T follicular helper cell (primary cell): ENCODE measurements at places on chromosomes 11 and 22.

DNA sequence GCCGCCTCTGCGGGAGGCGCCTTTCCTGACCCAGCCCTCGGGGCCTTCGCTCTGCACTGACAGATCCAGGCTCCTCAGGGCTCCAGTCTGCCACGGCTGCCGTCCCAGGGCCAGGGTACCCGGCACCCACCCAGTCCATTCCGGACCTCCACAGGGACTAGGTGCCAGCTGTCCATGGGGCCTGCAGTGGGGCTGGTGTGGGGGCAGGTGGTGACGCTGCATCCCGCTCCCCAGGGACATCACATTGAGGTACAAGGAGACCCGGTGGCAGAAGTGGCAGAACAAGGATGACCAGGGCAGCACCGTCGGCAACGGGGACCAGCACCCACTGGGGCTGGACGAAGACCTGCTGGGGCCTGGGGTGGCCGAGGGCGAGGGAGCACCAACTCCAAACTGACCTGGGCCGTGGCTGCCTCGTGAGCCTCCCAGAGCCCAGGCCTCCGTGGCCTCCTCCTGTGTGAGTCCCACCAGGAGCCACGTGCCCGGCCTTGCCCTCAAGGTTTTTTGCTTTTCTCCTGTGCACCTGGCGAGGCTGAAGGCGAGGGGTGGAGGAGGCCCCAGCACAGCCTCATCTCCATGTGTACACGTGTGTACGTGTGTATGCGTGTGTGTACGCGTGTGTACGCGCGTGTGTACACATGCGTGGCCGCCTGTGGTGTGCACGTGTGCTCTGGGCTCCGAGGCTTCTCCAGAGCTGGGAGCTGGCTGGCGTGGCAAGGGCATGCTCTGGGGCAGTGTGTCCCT, 16.7 kb downstream of the RNH1 start:
- no peak for DNase-seq

- DNase-seq, result no peak
Measured at GRCh38 chr11:9953994-9954626, 290.2 kb downstream of the SWAP70 start.

GRCh38 chr22:27988704-27989103, 69.6 kb upstream of the PITPNB start:
- DNase-seq, result no peak

DNA sequence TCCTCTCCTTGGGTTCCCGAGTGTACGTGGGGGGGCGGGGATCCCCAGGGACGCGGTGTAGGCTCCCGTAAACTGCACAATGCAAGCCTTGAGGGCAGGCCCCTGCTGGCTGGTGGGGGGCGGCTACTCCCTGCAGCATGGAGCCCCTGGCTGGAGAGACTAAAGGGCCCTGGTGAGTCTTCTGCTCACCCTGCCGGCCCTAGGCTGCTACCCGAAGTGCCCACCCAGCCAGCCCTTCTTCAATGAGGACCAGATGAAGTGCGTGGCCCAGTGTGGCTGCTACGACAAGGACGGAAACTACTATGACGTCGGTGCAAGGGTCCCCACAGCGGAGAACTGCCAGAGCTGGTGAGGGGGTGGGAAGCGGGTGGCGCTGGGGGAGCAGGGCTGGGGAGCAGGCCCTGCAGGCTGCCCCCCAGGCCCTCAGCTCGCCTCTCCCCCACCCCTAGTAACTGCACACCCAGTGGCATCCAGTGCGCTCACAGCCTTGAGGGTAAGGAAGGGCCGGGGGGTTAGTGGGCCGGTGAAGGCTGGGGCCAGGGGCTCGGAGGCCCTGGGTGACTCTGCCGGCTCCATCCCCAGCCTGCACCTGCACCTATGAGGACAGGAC, 16.8 kb downstream of the MUC5B start:
- DNase-seq, result no peak

- no peak for DNase-seq
Measured at GRCh38 chr11:44595006-44595405, 29.5 kb downstream of the CD82 start.

DNA sequence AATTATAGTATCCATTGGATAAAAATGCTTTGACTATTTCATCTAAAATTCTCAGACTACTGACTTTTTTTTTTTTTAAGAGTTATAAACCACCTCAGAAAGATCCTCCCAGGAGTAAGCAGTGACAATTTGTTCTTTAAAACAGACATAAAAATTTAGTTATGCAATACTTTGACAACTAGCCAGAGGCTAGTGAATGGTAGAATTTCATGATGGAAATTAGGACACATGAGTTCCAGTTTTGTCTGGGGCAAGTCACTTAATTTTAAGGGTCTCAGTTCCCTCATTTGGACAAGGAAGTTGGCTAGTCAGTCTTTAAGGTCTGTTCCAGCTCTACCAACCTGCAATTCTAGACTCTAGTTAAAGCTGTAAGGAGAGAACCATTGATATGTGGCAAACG, 2.9 kb downstream of the IL18 start:
- no peak for DNase-seq

GRCh38 chr11:57644748-57645688, 4.7 kb downstream of the YPEL4 start:
- DNase-seq, result peak; percentile 81

- no peak for DNase-seq
Measured at GRCh38 chr11:45413156-45413858, 127.2 kb upstream of the SYT13 start.

DNA sequence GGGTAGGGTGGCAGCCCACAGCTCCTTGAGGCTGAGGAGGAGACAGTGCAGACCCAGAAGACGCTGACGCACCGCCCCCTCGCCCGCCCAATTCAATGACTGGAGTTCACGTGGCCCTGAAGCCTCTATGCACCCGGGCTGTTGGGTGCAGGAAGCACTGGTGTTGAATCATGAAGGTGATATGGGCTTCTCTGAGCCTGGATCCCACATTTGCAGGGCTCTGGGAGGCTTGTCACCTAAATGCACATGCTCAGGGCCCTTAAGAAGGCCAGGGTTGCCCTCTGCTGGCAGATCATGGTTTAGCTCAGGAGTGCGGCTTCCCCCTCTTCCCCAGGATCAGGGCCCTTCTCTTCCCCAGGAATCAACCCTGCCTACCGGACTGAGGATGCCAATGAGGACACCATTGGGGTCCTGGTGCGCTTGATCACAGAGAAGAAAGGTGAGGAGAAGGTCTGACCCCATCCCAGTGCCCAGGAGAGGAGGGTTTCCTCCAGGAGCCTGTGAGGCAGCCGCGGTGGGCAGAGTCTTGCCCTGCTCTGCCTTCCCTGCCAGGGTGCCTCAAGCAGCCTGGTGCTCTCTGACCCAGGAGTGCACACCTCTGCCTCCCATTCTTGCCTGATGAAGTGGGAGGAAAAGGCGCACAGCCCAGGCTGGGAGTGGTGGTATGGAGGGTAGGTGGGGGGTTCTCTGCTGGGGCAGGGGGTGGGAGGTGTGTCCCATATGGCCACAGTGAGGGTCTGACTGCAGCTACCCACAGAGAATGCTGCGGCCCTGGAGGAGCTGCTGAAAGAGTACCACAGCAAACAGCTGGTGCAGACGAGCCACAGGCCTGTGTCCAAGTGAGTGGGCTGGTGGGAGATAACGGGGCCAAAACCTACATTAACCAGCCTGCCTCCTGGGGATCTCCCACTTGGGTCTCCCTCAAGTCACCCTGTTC, 17.5 kb downstream of the RELT start:
- peak; percentile 53 for DNase-seq

DNA sequence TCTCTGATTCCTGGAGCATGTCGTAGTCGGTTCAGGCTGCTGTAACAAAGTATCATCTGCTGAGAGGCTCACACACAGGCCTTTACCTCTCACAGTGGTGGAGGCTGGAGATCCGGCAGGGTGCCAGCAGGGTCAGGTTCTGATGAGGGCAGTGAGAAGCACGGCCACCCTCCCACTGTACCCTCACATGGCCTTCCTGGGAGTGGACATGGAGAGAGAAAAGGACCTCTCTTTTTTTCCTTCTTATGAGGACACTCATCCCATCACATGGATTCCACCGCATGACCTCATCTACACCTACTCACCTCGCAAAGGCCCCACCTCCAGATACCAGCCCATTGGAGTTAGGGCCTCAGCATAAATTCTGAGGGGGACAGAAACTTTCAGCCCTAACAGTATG, 99.5 kb downstream of the BCR start:
- DNase-seq, result no peak

- no peak for DNase-seq
Measured at GRCh38 chr22:39593066-39593930, 22.7 kb downstream of the CACNA1I start.

DNA sequence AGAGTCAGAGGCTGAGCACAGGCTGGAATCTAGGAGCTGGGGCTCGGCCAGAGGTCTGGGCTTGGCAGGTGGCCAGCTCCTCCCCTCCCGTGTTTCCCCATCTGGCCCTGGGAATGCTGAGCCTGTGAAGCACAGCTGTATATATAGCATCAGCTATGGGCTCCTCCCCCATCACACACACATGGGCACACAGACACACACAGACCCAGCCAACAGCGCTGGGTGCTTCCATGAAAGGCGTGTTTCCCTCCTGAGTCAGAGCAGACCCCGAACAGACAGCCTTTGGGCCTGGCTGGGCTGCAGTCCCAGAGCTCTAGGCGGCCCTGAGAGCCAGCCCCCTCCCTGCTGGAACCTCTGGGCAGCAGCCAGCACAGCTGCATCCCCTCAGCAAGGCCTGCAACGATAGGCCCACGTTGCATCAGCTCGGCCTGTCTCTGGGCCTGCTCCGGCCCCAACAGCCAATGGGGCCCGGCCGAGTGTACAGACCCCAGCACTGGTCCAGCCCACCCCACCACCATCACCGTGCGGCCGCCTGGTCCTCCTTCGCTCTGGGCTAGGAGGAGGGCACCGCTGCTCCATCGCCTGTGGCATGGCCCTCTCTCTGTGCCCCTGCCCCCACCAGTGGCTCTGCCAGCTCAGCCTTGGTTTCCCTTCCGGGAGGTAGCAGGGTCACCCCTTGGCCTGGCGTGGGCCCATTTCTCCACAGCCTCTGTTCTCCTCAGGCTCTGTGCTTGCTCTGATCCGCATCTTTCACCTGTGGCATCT, 7.6 kb upstream of the SERPINH1 start:
- DNase-seq, result no peak

DNA sequence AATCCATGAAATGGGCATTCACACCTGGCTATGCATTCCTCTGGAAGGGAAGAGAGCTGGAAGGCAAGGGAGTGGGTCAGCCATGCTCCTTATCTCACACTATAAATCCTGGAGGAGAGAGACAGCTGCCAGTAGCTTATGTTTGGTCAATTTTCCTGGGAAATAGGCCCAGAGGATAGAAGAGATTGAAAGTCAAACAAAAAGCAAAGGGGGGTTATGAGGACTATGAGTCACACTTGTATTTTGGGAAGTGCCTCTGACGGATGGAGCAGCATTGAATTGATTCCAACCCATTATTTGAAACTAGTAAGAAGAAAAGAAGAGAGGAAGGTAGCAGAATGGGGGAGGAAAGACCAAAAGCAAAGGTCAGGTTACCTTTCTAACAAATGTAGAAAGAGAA, 25.0 kb downstream of the SNX19 start:
- DNase-seq, result no peak

DNA sequence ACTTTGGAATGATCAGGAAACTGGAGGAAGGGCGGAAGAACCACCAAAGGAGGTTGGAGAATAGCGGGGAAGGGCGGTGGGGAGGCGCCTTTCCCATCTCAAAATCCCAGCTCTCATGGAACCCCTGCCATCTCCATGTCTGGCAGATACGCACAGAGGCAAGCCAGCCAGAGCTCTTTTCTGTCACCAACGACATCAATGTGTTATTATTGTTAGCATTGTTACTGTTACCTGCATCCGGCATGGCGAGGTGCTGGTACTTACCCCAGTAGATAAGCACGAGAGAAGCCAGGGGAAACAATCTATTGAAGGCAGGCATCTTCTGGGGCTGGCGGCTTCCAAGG, 969 bp downstream of the SCN3B start:
- DNase-seq, result no peak
